ENCODE measurements at places on chromosomes 5 and 9.

DNA sequence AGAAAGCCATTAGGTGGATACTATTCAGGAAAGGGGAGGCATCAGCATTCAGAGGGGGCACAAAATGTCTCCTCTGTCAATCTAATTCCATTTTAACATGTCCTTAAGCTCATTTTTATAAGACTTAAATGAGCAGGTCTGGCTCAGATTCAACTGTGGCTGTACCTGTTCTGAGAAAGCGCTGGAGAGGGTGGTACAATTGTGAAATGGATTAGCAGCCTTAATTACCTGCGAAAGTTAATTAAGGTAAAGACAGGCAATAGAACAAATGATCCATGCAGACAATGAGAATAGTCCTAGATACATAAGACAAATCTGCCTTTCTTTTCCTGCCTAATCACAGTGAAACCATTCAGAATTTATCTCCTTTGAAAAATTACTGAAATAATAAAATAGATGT lies 96.2 kb downstream of the TAF11L14 start:
- DNase-seq: no peak

DNA sequence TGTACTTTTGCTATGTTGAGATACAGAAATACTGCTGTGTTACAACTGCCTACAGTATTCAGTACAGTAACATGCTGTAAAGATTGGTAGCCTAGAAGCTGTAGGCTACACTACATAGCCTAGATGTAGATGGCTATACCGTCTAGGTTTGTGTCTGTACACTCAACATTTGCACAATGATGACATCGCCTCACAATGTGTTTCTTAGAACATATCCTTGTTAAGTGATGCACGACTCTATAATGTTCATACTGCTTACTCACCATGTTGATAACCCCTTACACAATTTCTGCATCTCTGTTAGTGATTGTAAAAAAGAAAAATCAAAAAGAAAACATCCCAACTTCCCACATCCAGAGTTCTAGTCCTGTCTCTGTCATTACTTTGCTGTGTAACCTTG lies 450.0 kb downstream of the CCDC171 start:
- peak; percentile 91 for DNase-seq

- peak; percentile 45 for DNase-seq
These were observed 177.8 kb upstream of the PCSK5 start for GRCh38 chr9:75712700-75713099.

DNA sequence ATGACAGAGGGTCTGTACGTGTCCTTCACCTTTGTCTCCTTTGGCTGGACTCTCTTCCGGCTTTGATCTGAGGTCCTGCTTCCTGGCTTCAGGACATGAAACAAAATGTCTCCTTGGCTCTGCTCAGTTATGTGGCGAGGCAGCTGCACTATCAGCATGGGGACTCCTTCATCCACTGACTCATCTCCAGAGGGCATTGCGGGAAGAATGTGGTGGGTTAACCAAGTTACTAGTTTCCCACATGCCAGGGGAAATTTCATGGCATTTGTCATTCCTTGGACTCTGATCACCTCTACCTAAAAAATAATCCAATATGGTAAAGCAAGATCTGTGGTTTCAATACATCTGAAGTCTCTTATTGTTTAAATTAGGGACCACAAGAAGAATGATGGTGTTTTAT lies 259.7 kb downstream of the MED10 start:
- no peak for DNase-seq

- peak; percentile 23 for DNase-seq
These were observed 902 bp downstream of the HABP4 start for GRCh38 chr9:96450613-96451528.

- DNase-seq: peak; percentile 77
These were observed 20.3 kb upstream of the THG1L start for GRCh38 chr5:157710882-157711281.

GRCh38 chr5:158569534-158569933 lies 530.2 kb downstream of the EBF1 start:
- no peak for DNase-seq

GRCh38 chr5:132260714-132261551 lies 3.4 kb downstream of the PDLIM4 start:
- DNase-seq: peak; percentile 82

DNA sequence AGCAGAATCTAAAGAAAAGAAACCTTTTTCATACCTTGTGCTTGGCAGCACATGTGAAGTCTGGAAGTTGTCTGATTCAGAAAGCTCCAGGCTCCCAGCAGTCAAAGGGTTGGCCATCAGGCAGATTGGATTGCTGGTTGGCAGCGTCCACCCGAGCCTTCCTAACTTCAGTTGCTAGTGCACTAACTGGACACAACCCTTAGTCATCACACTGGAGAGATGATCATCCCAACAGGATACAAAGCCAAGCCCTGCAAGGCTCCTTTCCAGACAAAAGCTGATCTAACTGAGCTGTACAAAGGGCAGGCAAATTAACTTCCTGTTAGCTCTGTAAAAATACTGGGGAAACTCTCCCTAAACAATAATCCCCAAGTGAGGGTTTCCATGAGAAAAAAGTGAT lies 185.6 kb downstream of the SNX18 start:
- DNase-seq: peak; percentile 64

DNA sequence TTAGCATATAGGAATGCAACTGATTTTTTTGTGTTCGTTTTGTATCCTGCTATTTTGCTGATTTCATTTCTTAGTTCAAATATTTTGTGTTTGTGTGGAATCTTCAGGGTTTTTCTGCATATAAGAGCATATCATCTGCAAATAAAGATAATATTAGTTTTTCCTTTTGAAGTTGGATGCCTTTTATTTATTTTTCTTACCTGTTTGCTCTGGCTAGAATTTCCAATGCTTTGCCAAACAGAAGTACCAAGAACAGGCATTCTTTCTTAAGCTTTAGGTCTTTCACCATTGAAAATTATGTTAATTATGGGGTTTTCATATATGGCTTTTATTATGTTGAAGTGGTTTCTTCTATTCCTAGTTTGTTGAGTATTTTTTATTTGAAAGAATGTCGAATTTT lies 505.1 kb upstream of the DMAC1 start:
- DNase-seq: no peak

DNA sequence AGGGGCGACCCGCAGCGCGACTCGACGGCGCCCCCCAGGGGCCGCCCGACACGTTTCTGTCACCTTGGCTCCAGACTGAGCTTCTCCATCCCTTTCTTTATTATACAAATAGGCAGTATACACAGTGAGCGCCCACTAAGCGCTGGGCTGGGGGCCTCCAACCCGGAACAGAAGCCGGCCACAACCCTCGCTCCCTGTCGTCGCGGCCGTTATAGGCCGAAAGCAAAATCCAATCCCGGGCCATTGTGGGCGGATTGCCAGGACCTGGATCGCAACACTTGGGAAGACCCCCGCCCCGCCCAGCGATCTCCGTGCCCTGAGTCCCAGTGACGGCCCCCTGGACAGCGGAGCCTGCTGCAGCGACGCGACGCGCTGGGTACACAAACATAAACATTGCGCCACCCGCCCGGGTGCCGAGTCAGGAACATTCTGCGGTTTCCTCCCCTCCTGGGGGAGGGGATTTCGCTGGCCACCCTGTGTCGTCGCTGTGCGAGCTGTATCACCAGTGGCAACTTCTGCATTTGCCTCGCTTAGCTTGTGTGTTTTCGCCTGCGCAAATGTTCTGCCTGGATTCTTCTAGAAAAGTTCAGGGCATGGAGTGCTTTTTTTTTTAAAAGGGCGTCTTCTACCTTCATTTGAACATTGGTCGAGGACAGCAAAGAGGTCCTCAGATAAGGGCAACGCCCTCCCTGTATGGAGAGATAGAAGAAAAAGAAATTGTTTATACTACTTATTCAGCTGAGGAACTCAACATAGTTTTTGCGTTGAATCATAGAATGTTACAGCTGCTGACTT lies 1.3 kb upstream of the DUSP1 start:
- DNase-seq: peak; percentile 86

GRCh38 chr9:1117439-1117838 lies 67.3 kb downstream of the DMRT2 start:
- DNase-seq: no peak

DNA sequence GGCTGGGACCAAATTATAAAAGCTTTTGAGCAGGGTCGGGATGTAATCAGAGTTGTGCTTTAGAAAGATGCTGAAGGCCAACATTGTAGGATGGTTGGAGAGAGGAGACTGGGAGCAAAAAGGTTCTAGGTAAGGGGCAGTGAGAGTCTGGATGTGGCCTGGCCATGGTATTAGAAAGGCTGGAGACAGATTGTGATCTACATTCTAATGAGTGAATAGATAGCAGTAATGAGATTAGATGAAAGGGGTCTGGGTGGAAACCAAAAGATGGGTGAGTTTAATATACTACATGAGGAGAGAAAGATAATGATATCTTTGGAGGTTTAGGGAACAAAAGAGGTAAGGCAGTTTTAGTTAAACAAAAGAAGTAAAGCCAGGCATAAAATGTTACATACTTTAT lies 88.8 kb upstream of the SH3GL2 start:
- DNase-seq: no peak

GRCh38 chr5:78761840-78762239 lies 113.3 kb upstream of the LHFPL2 start:
- DNase-seq: no peak

GRCh38 chr5:34496260-34496691 lies 159.9 kb upstream of the RAI14 start:
- DNase-seq: no peak

DNA sequence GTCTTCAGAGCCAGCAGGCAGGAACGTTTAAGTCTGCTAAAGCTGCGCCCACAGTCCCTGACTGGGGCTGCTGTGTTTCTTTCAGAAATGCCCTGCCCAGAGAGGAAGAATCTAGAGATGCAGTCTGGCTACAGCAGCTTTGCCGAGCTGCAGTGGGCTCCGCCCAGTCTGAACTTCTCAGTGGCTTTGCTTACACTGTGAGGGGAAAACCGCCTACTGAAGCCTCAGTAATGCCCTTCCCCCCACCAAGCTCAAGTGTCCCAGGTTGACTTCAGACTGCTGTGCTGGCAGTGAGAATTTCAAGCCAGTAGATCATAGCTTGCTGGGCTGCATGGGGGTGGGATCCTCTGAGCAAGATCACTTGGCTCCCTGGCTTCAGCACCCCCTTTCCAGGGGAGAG lies 78.4 kb downstream of the SREK1 start:
- DNase-seq: no peak

GRCh38 chr9:116990592-116990991 lies 303.5 kb downstream of the TRIM32 start:
- DNase-seq: peak; percentile 69

DNA sequence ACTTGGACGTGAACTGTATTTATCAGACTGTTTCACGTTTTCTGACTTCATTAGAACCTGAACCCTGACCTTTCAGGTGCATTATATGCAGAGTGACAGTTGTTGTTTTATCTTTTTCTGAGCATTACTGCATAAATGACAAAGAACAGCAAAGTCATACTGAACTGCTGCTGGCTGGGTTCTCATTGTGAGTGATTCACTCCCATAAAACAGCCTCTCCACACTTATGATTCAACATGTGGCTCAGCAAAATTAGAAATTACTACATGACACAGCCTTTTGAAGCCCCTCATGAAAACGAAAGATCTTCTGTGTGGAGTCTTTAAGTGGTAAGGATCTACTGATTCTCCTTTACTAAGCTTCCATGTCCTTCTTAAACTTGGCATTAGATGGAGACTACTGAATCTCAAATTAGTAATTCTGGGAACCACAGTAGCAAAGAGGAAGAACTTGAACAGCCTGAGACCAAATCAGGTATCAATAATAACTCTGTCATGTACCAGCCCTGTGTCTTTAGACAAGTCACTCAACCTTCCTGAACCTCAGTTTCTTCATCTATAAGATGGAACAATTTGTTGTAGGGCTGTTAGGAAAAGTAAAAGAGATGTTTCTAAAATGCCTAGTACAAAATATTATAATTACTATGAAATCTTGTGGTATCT lies 172.3 kb upstream of the GNA14 start:
- peak; percentile 64 for DNase-seq

GRCh38 chr9:68437785-68438184 lies 81.4 kb downstream of the PGM5 start:
- no peak for DNase-seq

- DNase-seq: peak; percentile 53
These were observed 15.7 kb upstream of the SH3RF2 start for GRCh38 chr5:145920542-145921210.

- no peak for DNase-seq
These were observed 6.5 kb downstream of the INPP5E start for GRCh38 chr9:136433043-136433715.

GRCh38 chr5:1111241-1111726 lies 579 bp downstream of the SLC12A7 start:
- DNase-seq: no peak

GRCh38 chr5:50875002-50875344 lies 208.5 kb downstream of the PARP8 start:
- no peak for DNase-seq

GRCh38 chr9:134681061-134681661 lies 39.6 kb downstream of the COL5A1 start:
- DNase-seq: no peak

DNA sequence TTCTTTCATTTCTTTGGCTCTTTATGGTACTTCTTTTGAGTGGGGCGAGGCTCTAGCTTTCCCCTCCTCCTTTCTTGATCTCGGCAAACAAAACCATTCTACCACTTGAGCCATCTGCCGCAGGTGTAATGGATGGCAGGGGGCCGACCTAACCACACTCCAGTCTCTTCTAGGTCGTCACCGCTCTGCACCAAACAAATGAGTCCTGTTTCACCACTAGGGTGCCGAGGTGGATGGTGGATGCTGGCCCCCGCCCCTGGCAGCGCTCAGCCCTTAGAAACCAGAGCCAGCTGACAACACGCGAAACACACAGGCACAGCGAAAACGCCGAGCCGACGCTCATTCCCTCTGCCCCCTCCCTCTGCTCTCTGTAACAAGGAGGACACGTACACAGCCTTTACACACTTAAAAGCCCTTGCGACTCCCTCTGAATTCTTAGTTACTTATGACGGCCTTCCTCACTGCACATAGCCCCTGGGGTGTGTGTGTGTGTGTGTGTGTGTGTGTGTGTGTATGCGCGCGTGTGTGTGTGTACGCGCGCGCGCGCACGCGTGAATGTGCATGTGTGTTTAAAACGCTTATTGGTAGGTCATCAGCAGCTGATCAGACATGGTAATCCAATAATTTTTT lies 199.4 kb downstream of the MEF2C start:
- no peak for DNase-seq

GRCh38 chr9:82457891-82458290 lies 469.3 kb downstream of the SPATA31D1 start:
- no peak for DNase-seq

GRCh38 chr9:69455311-69455710 lies 130.3 kb downstream of the ENTREP1 start:
- DNase-seq: no peak
